NCI-H1417 (cell line): ENCODE measurements at places on chromosomes 2 and 18.

DNA sequence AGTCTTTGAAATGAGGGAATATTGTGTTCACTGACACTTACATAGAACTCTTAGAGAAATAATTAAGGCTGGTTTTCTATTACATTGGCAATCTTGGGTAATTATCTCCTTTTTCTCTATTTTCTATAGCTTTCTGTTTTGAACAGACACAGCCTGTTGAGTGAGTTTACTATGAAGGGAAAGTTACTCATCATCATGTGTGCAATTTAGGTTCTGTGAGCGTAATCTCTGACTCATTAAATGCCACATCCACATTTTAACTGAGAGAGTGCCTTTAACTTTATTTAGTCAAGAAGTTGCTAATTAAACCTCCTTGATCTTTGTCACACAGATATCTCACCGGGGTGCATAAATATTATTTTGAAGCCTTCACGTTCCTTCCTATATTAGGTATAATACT, 174.0 kb upstream of the SLC8A1 start:
- DNase-seq: peak; percentile 19

DNA sequence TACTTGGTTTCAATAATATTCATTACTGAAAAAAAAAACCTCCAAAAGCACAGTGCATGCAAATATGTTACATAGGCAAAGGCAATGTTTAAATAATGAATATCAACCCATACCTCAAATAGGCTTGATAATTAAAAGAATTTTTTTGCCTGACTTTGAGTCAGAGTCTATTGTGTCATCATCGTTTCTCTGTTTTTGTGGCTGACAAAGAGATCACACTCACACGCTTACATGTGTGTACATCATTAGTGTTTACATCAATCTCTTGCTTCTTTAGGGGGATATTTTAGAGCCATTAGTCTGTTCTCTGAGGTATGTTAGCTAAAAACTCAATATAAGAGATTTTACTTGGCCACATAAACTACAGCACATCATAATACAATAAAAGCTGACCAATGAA, 150.3 kb upstream of the MMADHC start:
- no peak for DNase-seq

DNA sequence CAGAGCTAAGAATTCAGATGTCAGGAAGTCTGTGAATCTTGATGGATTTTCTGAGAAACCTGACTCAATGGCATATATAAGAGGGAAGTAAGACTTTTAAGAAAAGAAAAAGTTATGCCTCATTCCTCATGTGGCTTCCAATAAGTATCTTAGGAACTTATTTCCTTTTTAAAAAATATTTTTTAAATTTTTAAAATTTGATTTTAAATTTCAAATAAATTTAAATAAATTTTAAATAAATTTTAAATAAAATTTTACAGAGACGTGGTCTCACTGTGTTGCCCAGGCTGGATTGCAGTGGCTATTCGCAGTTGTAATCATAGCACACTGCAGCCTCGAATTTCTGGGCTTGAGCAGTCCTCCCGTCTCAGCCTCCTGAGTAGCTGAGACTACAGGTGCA, 11.5 kb upstream of the POLR1B start:
- DNase-seq: no peak

DNA sequence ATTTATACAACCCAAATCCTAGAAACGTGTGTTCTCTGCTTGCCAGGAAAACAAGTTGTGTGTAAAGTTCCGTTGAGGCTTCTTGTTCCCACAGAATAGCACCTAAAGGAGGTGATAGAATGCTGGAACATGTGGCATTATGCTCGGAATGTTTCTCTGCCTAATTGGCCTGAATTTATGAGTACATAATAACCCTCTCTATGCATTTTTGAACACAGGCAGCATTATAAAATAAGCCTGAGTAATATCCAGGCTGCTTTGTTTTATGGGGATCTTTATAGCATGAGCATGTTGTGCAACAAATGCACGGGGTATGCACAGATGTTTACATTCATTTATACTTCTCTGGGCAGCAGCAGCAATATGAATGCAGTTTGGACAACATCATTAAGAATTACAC, 385.7 kb downstream of the MBD2 start:
- DNase-seq: no peak

DNA sequence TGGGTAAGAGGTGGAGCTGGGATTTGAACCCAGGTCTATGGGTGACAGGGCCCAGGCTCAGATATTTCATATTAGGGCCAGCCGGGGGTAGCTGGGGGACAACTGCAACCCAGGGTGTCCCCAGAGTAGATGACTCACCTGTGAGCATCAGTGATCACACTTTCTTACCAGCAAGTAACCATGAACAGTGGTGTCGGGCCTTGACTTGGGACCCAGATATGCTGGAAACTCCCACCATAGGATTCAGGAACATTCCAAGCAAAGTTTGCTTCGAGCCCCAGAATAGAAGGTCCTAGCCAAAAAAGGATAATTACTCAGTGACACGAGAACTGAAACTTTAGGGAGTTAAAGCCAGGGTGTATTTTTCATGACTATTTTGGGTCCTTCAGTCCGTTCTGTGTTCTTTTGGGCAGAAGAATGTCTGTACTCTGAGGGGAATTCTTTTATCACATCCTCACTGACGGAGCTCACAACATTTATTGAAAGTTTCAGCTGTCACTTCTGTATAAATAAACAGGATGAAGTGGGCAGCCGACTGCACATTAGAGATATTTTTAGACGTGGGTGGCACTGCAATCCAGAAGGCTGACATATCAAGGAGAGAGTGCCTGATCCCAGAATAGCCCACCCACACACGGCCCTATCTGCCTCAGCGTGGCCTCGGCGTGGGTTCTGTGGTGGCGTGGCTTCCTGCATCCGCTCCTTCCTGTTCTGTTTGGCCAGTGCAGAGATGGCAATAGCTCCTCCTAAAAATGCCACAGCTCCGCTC, 45.6 kb downstream of the RAMP1 start:
- DNase-seq: no peak

DNA sequence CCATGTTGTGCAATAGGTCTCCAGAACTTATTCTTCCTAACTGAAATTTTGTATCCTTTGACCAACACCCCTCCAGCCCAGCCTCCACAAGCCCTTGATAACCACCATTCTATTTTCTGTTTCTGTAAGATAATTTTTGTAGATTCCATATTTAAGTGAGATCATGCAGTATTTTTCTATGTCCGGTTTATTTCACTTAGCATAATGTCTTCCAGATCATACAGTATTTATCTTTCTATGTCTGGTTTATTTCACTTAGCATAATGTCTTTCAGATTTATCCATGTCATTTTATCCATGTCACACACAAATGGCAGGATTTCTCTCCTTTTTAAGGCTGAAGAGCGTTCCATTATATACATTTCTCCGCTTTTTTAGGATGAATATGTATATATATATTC, 24.4 kb upstream of the ONECUT2 start:
- DNase-seq: no peak

DNA sequence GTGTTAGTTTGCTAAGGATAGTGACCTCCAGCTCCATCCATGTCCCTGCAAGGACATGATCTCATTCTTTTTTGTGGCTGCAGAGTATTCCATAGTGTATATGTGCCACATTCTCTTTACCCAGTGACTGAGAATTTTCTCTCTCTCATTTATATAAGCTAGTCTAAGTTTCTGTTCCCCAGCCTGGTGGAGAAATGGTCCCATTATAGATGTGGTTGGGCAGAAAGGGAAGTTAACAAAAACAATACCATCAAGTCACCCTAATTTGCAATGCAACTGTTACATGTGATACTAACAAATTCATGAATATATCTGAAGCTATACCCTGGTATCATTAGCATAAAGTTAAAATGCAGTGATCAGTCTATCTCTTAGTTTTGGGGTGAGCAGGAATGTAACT, 54.0 kb downstream of the DNER start:
- DNase-seq: no peak

GRCh38 chr2:70086838-70087701, at the start of gene PCBP1:
Gene PCBP1, plus strand, starts transcription at chr2:70087477. Its CDS starts 267 bp downstream, at chr2:70087744.
- DNase-seq: peak; percentile 97

DNA sequence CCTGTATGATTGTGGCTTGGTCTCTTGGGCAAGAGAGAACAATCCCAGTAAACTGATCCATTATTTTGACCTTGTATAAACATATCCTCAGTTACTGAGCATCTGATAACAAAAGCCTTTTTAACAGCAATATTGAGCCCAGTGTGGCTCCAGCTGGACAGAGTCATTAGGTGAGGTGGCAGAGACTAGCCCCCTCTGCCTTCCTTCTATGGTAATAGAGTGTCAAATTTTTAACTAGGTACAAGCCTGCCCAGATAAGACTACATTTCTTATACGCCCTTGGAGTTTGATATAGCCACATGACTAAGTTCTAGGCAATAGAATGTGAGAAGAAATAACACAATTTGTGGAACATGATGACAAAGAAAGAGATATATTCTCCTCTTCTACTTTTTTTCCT, 56.2 kb downstream of the HNMT start:
- no peak for DNase-seq

- no peak for DNase-seq
Measured at GRCh38 chr2:60070196-60070595, 483.3 kb downstream of the BCL11A start.

DNA sequence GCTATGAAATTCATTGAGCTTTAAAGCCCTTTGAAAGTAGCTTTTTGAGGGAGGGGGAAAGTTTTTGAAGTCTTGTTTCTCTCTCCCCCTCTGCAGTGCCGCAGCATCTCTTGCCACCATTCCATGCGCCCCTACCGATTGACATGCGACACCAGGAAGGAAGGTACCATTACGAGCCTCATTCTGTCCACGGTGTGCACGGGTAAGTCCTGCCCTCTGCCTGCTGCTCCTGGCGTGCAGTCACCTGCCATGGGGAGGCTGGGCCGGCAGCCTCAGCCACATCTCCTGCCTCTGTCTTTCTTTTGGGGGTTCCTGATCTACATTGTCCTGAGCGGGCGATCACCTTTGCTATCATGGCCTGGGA, 191.6 kb downstream of the GLI2 start:
- no peak for DNase-seq

GRCh38 chr2:56117764-56118163, 66.0 kb upstream of the CCDC85A start:
- no peak for DNase-seq

- DNase-seq: peak; percentile 95
Measured at GRCh38 chr2:218962859-218963492, 3.5 kb downstream of the CDK5R2 start.

DNA sequence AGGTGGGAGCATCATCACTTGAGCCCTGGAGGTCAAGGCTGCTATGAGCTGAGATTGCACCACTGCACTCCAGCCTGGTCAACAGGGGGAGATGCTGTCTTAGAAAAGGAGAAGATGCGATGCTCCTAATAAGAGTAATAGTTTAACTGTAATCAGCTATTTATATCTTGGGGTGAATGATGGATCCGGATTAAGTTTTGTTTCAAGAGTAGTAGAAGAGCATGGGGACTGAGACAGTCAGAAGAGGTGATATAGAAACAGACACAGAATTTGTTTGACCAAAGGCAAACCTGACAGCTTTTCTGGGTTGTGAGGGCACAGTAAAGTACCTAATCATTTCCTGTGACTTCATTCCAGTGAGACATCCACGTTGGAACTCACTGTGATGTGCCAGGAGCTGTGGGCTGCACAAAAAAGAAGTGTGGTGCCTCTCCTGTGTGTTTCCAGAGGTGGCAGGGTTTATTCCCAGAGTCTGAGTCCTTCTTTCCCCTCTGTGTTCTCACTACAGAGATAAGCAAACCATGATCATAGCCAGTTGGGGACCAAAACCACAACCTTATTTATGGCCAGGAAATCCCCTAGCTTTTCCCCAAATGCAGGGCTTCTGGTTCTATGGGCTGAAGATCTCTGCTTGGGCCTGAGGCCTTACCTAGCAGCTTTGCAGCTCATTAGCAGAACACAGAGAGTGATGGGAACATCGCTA, 113.7 kb downstream of the XRCC5 start:
- DNase-seq: peak; percentile 51

DNA sequence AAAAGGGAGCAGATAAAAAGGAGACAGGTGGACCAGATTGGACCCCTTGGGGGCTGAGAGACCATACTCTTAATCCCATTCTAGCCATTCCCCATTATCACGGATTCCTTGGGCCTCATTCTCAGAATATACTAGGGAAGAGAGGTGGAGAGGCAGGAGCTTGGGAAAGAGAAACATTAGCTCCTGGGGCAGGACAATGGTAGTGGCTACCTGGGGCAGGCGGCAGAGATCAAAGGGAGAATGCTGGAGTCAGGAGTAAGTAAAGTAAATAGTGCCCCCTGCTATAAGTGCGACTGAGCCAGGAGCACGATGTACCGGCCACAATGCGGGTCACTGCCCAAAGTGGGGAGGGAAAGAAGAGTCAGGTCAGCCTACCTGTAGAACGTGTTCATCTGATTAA, 20.4 kb upstream of the IHH start:
- DNase-seq: no peak

DNA sequence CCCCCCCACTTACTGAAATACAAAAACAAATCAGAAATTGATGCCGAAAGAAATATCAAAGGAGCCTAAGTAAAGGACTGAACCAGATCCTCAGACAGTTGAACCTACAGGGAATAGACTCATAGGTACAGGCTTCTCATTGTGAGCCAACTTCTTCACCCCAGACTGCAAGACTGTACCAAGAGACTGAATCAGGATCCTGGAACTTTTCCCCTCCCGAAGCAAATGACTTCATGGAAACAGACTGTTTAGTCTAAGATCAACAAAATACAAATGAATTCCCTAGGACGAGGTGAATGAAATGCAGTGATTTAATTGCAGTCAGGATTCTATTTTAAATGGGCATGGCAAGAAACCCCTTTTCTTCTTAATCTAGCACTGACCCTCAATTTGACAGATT, 53.6 kb upstream of the RNF152 start:
- no peak for DNase-seq

- DNase-seq: no peak
Measured at GRCh38 chr2:915979-916378, 34.7 kb upstream of the SNTG2 start.

DNA sequence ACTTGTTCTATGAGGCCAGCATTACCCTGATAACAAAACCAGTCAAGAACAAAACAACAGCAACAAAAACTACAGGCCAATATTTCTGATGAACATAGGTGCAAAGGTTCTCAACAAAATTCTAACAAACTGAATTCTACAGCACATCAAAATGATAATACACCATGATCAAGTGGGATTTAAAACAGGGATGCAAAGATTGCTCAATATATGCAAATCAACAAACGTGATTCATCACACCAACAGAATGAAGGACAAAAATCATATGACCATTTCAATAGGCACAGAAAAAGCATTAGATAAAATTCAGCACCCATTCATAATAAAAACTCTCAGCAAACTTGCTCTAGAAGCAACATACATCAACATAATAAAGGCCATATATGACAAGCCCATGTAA, 173.6 kb downstream of the CAMKMT start:
- DNase-seq: no peak

- DNase-seq: no peak
Measured at GRCh38 chr2:18835787-18836186, 246.4 kb upstream of the NT5C1B start.

- DNase-seq: no peak
Measured at GRCh38 chr18:9965711-9966624, 52.2 kb downstream of the VAPA start.

GRCh38 chr18:48913201-48913600, 37.6 kb downstream of the SMAD7 start:
- DNase-seq: no peak

DNA sequence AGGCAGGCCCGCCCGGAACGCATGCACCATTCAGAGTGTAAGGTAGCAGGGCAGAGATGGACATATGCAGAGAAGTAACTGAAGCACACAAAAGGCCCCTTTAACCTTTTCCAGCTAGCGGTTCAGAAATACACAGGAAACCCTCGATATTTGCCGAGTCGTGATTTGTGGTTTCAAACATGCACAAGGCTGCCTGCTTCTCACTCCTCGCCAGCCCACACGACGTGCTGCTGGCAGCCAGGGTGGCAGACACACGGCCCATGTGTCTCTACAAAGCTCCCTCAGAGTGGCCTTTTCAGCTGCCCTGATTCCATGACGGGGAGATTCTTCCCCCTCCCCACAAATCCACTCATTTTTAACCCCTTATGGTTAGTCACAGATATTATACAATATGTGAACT, 23.6 kb downstream of the ZBTB7C start:
- DNase-seq: no peak
